ENCODE measurements at places on chromosomes 5 and 9.
A peak's percentile ranks its signal among the peaks of the same experiment; 100 is the strongest.

DNA sequence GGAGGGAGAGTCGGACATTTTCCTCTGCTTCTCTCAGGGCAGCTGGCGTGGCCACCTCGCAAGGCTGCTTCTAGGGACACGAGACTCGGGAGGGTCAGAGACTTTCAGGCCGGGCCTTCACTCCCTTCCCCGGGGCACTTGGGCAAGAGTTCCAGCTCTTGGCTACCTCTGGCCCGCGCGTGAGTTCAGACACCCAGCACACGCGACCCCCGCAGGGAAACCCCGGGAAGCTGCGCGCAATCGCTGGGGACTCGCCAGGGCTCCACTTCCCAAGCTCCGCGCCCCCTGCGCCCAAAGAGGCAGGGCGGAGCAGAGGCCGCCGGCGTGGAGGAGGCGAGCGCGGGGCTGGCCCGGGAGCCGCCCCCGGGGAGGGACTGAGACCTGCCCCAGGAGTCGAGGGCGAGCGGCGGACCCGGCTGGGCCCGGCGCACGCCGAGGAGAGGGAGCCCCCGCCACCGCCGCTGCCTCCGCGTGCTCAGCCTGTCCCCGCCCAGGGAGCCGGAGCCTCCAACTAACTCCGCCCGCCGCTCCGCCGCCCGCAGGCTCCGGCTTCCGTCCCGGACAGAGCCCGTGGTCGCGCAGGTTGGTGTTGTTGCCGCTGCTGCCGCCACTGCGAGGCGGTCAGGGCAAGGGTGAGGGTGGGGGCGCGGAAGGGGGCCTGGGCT, at the start of gene PAM:
TSS of gene PAM (plus strand) at position 539 of the 665 bp plus-strand sequence. CDS start 110,891 bp downstream, outside the sequence.
- peak; percentile 66 for DNase-seq

GRCh38 chr9:128434340-128434739, 13.7 kb downstream of the CERCAM start:
- no peak for DNase-seq

- DNase-seq: peak; percentile 24
Observed at GRCh38 chr5:34854459-34855174, 15.7 kb downstream of the TTC23L start.

DNA sequence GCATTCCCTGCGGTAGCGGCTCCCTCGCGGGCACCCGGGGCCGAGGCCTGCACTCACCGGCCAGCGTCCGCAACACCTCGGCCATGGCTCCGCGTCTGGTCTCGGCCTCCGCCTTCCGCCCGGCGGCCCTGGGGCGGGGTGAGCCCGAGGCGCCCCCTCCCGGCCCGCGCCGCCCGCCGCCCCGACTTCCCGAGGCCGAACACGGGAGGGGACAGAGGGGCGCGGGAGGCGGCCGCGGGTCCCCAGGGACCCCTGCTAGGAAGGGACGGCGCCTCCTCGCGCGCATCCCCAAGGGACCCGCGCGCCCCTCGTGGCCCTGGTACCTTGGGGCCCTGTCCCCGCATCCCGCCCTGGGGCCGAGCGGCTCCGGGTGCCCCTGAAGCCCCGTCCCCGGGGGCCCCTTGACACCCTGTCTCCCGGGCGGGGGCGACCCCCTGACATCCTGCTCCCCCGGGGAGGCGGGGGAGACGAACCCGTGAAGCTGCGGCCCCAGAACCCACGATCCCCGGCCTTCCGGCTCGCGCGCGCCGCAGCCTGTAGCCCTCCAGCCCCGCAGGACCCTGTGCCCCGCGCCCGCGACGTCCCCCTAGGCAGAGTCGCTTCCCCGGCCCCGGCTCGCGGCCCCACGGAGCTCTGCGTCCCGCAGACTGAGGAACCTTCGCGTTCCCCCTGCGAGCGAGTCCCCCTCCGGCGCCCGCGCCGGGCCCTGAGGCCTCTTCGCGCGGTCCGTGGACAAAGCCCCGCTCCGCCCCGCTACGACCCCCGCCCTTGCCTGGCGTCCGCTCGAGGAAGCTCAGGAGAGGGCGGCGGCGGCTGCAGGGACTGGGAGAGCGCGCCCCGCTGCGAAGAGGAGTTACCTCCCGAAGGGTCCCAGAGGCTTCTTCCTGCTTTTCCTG, at the start of gene ABO:
TSS of gene ABO (minus strand) at position 97 of the 896 bp plus-strand sequence.
- DNase-seq: no peak

- DNase-seq: no peak
Observed at GRCh38 chr9:126329476-126330275, 3.0 kb downstream of the MVB12B start.

DNA sequence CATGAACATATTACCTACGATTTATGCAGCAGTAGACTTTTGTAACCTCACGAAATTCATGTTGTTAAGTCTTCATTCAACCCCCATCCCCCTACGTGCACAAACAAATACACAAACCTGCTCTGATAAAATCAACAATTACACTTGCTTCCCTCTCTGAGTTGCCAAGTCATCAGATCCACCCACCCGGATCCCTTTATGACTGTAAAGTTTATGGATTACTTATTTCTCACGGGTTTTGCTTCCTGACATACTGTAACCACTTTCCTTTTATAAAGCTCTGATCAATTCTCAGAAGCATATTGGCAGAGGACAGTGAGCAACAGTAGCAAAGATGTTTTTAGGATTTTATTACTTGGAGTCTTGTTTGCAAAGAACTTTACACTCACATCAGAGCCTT, 70.5 kb downstream of the MLLT3 start:
- no peak for DNase-seq

GRCh38 chr5:38465702-38466423, 90.6 kb downstream of the LIFR start:
- DNase-seq: no peak

- DNase-seq: no peak
Observed at GRCh38 chr9:70761139-70761670, 346.7 kb upstream of the KLF9 start.

- DNase-seq: no peak
Observed at GRCh38 chr9:94692601-94693000, 33.9 kb upstream of the AOPEP start.

DNA sequence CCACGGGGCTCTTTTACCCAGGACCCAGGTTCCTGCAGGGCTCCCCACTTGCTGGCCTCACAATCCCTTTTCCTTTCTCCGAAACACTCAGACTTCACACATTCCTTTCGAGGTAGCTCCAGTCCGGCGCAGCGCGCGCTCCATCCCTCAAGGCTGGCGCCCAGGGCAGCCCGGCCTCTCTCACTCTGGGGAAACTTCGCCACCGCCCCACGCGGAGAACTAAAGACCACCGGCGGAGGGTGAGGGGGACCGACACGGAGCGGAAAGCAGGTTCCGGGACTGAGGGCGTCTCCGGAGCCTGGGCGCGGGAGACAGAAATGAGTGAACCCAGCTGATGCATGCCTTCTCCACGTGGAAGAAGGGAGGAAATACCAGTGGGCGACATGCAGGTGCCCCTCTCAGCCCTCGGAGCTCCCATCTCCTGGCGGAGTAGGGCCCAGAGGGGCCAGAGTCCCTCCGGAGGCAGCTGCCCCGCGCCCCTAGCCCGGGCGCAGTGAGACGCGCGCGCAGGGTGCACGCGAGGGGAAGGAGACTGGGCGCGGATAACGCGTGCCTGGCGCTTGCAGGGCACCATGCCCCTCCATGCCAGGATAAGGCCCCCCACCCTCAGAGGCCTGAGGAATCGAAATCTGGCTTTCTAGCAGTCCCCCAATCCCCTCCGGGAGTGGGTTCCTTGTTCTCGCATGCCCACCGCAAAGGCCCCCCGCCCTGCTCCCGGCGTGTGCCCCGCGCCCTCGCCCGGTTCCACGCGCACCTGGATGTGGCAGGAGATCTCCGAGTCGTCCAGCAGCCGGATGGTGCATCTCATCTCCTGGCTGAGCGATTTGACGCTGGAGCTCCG, 650 bp downstream of the FRMD3 start:
- DNase-seq: peak; percentile 8

GRCh38 chr5:155316070-155316714, 302.6 kb downstream of the KIF4B start:
- no peak for DNase-seq

DNA sequence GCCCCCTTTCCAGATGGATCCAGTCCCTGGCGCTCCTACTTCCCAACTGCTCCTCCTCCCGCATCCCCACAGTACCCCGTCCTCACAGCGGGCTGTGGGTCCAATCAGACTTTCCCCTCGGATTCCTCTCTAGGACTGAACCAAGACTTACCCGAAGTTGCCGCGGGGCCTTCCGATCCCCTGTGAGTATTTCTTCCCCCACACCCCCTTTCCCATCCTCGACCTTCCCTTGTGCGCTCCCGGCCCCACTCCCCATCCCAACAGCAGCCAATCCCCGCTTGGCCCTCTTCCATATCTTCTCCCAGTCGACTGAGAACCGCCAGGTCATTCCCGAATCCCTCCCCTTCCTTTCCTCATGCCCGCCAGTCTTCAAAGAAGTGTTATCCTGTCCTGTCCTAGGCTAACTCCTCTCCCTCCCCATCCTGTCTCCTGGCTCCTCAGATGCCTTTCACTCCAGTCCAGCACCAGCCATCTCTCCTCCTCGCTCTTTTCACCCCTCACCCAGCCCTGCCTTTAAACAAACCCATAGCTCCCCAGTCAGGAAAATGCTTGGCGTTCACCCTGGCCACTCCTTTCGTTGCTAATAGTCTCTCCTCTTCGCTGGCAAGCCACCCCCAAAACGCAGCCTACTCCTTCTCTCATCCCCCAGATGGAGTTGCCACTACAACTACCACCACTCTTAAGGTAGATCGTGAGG, 646 bp downstream of the SWI5 start:
- peak; percentile 29 for DNase-seq

- DNase-seq: no peak
Observed at GRCh38 chr5:76855961-76856360, 6.1 kb downstream of the S100Z start.

GRCh38 chr5:58543723-58544122, 39.2 kb upstream of the RAB3C start:
- no peak for DNase-seq

DNA sequence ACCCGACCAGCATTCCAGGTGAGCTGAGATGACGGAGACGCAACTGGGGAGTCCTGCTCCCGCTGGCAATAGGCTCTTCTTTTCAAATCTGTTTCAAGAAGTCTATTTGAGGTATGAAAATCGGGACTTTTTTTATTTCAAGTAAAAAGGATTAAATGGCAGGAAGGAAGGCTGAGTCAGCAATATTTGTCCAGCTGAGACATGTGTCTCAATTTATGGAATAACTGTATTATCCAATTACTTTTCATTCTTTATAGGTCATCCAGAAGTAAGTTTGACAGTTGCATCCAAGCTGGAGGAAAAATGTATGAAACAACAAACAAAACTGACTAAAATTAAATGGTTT, 221.1 kb downstream of the NR2F1-AS1 start:
- DNase-seq: peak; percentile 64

DNA sequence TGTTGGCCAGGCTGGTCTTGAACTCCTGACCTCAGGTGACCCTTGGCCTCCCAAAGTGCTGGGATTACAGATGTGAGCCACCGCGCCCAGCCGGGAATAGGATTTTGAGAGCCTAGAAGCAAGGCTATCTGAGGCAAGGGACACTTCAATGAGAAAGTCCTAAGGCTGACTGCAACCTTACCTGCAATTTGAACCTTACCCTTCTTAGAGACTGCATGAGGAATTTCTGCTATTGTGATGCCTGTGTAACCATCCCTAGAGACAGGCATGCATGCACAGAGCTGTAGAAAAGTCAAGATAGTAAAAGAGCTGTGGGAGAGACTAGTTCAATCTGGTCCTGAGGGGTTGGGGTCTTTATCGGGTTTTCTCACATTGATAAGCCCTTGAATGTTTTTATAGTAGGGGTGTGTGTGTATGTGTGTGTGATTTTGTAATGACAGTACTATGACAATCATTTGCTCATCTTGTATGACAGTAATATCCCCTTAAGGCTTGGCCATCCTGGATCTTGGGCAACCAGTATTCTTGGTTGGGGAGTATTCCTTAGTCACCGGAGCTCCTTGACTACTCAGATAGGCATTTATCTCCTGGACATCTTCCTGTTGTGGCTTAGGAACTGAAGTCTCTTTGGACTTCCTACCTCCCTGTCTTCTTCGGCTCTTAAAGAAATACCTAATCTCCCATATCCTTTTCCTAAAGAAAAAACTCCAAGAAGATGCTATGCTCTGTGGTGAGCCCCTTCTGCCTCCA, 11.2 kb downstream of the DNAJB5 start:
- DNase-seq: peak; percentile 67

DNA sequence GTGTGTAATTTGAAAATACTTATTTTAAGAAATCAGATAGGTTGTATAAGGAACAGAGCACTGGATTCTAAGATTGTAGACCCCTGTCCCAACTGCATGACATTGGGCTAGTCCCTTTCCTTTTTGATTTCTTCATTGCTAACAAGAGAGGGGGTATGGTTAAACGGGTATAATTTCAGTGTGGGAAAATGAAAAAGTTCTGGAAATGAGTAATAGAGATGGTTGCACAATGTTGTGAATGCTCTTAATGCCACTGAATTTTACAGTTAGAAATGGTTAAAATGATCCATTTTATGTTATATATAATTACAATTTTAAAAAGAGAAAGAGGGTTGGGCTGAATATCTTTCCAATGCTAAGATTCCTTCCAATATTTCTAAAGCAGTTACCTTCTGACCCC, 103.3 kb upstream of the LHFPL2 start:
- DNase-seq: peak; percentile 75

DNA sequence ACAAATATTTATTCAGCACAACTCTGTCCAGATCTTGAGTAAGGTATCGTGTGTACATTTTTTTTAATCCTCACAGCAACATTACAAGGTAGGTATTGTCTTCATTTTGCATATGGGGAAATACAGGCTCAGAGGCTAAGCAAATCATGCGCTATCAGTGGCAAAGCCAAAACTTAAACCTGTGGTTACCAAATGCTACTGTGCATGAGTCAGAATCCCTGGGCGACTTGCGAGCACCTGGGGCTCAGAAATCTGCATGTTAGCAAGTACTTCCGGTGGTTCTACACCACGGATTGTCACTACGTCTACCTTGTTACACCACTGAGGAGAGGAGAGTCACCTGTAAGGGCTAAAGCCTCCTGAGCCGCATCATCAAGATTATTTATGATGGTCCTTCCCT, 21.3 kb downstream of the C5orf58 start:
- no peak for DNase-seq

GRCh38 chr5:135444881-135445280, 2.3 kb downstream of the DCANP1 start:
- no peak for DNase-seq

- DNase-seq: peak; percentile 89
Observed at GRCh38 chr9:135992486-135993408, 31.6 kb upstream of the UBAC1 start.

DNA sequence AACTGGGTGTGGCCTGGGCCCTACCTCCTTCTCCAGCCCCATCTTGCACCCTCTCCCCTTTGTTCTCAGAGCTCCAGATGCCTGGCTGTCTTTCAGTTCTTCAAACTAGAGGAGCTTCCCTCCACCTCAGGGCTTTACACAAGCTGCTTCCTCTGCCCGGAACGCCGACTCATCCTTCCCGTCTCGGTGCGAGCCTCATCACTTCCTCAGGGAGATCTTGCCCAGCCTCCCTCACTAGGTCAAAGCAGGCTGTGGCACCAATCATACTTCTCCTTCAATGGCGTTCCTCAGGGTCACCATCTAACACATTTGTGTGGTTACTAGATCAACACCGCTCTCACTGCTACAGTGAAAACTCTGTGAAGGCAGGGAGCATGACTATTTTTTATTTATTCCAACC, 56.2 kb upstream of the ZSWIM6 start:
- peak; percentile 90 for DNase-seq

DNA sequence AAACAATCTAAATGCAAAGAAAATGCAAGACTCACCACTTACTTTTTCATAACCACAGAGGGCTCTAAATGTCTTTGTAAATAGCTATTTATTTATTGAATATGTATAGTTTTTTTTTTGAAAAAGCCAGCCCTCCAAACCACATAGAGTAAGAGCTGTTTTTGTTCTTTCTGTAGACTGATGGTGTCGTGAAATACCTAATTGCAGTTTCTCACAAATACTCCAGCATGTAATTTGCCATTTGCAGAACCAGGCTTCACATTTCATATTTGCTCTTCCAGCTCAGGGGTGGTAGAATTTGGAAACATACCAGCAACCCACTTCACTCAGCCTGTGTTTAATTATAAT, 159.8 kb downstream of the TMC1 start:
- DNase-seq: no peak
